ENCODE measurements at places on chromosomes 7 and 10. TPM values are rescaled to one million over a fixed set of nuclear protein-coding genes. Genes with fewer than 3 reads are reported as not detected.

Gene ANKRD7
- 0.36 TPM for total RNA-seq

Gene EPHB6
- 0.40 TPM for total RNA-seq

Gene LIPN
- not detected for total RNA-seq

Gene LLCFC1
- total RNA-seq = not detected

Gene SYT15B
- total RNA-seq = 2.7 TPM

Gene FXYD4
- total RNA-seq = not detected

Gene SORCS1
- not detected for total RNA-seq

Gene PAX4
- not detected for total RNA-seq

Gene SVOPL
- not detected for total RNA-seq

Gene GAD2
- total RNA-seq = not detected

Gene GNAT3
- not detected for total RNA-seq

Gene LEP
- not detected for total RNA-seq

All from A549 treated with CORT108297 at 1 μM for 4 hours (cell line).